NCI-H2171 (cell line): ENCODE measurements at places on chromosomes 11 and 22.

- DNase-seq: no peak
These were observed 81.9 kb upstream of the CRTAM start for GRCh38 chr11:122756417-122756816.

DNA sequence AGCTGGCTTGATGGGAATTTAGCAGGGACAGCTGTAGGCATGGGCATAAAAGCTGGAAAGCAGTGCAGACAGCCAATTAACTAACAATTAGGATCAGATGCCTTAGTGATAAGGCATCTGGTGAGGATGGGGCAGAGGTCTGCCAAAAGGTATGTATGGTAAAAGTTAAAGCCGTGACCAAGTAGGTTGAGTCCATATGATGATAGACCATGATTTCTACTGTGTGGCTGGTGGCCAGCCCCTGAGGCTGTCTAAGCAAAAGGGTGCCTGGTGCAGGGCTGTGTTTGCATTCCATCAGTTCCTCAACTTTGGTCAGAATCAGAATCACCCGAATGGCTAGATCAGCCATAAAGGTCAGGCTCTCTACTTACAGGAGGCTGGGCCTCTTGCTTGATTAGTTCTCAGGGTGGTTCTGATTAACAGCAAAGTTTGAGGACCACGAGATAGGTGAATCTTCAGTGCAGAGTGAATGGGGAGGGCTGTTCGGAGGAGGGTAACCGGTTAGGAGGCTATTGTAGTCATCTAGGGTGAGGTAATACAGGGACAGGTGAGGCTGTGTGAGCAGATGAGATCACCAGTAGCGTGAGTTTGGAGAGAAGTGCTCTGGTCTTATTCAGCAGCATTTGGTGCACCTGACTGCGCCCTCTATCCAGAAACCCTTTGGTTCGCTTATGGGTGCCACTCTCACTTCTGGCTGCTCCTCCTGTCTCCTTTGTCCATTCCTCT, 27.2 kb downstream of the PPFIBP2 start:
- no peak for DNase-seq

DNA sequence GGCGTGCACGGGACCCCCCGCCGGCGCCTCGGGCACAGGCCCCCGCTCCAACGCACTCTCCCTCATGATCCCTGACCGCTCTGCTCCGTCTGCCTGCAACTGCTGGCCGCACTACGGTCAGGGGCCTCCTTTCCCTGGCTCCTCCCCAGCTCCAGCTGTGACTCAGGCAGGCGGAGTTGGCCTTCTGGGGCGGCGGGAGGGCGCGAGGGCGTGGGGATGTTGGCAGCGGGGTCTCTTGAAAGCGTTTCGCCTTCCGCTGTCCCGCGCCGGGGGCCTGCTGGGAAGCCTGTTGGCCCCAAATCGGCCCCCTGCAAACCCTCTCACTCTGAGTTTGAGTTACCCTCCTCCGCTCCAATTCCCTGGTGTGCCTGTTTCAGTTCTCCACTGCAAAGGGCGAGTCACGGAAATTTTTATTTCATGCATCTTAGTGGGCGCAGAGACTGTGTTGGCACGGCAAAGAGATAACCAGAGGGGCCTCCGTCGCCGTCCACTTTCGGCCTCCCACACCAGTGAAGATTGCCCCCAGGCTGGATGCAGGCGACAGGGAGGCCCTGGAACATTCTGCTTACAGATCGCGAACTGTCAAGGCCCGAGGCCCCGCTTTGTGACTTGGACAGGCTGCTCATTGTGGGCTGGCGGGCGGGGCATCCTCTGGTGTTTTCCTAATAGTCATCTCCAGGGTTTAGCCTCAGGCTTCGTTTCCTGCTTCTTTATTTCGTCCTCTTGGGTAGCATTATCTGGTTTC, at the start of gene CAVIN3:
TSS of gene CAVIN3 (minus strand) at position 91 of the 745 bp plus-strand sequence. CDS start at position 66, 25 bp downstream.
- no peak for DNase-seq

GRCh38 chr11:75135651-75136050, 15.3 kb upstream of the SLCO2B1 start:
- DNase-seq: no peak

- no peak for DNase-seq
These were observed 25.6 kb downstream of the TIMP3 start for GRCh38 chr22:32827049-32827602.

DNA sequence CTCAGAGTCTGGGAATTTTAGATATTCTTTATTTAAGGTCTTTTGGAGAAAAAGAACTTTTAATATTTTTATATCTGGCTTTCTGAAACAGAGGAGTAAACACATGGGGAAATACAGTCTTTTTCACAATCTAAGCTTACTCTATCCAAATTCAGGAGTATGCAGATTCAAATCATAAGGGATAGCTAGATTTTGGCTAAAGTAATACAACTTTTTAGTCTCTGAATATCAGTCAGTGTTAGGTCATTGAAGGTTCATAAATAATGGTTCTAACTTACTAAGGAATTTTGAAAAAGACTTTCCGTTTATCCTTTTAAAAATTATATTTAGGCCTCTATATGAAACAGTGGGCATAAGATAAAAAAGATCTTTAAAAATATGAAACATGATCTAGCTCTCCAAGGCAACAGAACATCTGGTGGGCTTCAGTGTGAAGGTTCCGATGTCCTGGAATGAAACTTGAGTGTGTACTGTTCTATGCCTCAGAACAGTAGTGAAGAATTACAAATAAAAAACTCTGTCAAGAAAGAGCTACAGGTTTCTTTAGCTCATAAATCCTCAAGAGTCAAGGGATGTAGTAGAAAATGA, 165.2 kb upstream of the PDGFD start:
- no peak for DNase-seq

DNA sequence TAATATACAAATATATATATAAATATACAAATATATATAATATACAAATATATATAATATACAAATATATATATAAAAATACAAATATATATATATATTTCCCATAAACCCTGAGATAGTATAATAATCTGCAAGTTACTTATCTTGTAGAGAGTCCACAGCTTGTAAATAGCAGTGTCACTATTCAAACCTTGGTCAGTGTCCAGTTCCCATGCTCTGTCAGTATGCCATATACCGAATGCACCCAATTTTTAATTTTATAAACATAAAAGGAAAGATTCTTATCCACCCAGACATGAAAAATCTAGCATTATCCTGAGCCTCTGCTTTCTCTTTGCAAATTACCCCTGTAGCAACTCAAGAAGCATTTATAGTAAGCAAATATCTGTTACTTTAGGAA, 21.6 kb upstream of the CTSC start:
- DNase-seq: no peak

- no peak for DNase-seq
These were observed 6.1 kb upstream of the CD82 start for GRCh38 chr11:44559207-44559939.

- no peak for DNase-seq
These were observed 15.2 kb upstream of the SLC6A5 start for GRCh38 chr11:20584093-20584774.

- no peak for DNase-seq
These were observed 14.4 kb downstream of the CDKN1C start for GRCh38 chr11:2870969-2871680.

GRCh38 chr22:26323013-26323412, 106.0 kb upstream of the ASPHD2 start:
- no peak for DNase-seq

GRCh38 chr22:40183029-40183581, 5.4 kb downstream of the TNRC6B start:
- no peak for DNase-seq

GRCh38 chr11:11848891-11849746, 7.3 kb downstream of the USP47 start:
- no peak for DNase-seq

GRCh38 chr11:109015283-109015682, 350.4 kb downstream of the DDX10 start:
- DNase-seq: no peak

DNA sequence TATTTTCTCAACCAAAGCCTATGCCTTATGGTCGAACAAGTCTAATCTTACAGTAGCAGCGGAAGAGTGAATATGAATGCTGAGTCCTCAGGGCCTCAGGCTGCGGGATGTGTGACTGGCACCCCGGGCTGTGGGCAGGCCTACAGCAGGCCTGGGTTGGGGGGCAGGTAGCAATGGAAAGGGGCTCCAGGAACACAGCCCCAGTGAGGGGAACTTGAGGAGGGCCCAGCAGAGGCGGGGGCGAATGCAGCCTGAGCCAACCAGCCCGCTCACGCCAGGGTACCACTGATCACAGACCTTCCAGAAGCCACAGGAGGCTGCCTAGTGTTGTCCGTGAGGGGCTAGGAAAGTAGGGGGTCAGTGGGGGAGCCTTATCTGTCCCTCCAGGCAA, 11.3 kb upstream of the CD5 start:
- no peak for DNase-seq

DNA sequence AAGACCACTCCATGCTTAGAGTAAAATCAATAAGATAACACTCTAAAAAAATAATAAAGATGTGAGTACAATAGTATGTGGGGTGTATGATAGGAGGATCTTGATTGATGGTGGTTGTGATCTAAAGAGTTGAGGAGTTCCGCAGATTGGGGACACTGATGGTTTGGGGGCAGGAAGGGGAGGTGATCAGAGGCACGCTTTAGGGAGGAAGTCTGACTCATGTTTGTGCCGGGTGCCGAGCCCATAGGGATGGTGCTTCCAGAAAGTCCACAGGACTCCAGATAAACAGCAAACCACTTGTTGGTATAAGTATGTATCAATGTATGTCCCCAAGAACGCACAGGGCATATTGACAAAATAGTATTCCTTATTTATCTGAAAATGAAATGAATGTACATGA, 27.5 kb downstream of the LINC01488 start:
- DNase-seq: no peak

- no peak for DNase-seq
These were observed 66.6 kb upstream of the CREB3L1 start for GRCh38 chr11:46210856-46211255.

GRCh38 chr11:7437696-7438095, 47.6 kb upstream of the OLFML1 start:
- no peak for DNase-seq

GRCh38 chr11:48169717-48170116, 46.9 kb upstream of the OR4B1 start:
- DNase-seq: no peak

DNA sequence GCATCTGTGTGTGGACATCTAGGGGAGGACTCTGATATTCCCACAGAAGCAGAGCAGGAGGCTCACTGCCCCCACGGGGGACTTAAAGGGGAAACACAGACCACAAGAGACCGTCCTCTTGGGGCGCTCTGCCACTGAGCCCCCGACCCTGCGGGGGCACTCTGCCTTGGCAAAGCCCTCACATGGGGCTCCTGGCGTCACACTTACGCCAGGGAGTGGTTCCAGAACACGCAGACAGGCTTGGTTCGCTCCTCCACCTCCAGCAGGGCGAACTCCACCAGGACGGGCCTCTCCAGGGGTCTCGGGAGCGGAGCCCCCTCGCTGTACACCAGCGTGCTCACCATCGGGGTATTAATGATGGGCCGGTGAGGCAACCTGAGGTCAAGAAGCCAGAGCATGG, 45.1 kb downstream of the TRMU start:
- DNase-seq: no peak

GRCh38 chr11:8232414-8232813, 31.3 kb downstream of the LMO1 start:
- no peak for DNase-seq

- no peak for DNase-seq
These were observed 369.3 kb downstream of the SOX6 start for GRCh38 chr11:15987046-15987445.

DNA sequence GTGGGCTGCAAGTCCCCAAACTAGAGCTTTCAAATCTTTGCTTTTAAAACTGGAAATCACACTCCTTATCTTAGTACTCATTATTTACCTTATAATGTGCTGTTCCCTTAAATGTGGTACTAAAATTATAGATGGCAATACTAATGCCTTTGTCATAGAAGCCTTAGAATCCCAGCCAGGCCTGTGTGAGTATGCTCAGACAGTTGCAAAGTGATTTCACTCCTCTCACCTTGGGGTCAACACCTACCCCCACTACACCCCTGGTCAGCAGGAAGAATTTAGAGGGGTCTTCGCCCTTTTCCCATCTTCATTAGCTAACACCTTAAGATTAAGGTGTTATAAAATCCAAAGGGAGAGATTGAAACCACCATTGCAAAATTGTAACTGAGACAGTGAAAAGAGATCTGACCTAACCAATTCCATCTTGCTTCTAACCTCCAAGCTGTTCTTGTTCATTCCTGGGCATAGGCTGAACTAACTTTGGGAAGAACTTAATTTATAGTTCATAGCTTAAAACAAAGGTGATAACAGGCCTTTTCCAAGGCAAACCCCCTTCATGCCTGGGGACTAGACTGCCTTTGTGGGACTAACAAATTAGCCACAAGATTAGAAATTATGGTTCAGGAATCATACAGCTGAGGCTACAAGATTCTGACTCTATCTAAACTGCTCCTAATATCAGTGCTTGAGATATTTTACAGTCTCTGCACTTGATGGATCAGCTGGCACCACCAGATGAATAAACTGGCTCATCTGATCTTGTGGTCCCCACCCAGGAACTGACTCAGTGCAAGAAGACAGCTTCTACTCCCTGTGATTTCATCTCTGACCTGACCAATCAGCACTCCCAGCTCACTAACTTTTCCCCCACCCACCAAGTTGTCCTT, 10.4 kb upstream of the MRPL17 start:
- no peak for DNase-seq

GRCh38 chr11:75149766-75150465, 991 bp upstream of the SLCO2B1 start:
- DNase-seq: no peak

GRCh38 chr11:57658023-57658361, 430 bp downstream of the CLP1 start:
- DNase-seq: no peak

DNA sequence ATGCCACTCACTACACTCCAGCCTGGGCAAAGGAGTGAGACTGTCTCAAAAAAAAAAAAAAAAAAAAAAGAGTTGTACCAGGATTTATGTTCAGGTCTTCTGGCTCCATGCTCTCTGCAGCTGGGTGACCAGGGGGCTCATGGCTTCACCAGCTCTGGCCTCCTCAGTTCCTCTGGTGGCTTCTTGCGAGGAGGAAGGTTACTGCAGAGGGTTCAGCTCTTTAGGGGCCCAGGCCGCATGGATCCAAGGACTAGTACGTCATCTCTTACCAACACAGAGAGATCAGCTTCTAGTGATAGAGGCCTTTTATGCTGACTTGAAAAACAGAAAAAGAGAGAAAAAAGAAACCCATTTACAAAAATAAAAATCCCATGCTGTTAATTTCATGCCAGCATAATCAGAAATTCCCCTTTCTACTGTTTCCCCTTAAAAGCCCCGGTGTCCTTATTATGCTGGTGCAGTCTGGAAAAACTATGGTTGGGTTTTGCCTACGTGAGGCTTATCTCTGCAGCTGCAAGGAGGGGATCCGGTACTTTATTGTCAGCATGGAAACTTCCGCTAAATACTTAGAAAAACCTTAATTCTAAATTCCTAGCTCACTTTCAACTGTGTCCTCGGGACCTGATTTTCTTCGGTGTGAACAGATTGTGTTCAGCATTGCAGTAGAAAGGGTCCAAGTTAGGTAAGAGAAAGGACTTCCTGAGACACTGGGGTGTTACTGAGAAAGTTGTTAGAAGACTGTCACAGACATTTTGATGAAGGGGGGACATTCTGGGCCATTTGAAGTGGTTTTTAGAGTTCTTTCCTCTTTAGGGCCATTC, 13.7 kb downstream of the ZBTB16 start:
- no peak for DNase-seq

- DNase-seq: no peak
These were observed 30.9 kb downstream of the TRPC6 start for GRCh38 chr11:101552888-101553287.
